ENCODE measurements at places on chromosomes 6 and 20.
A peak's percentile ranks its signal among the peaks of the same experiment; 100 is the strongest.

- peak; percentile 87 for DNase-seq
These were observed 67.8 kb downstream of the MMS22L start for GRCh38 chr6:97215157-97215769.

DNA sequence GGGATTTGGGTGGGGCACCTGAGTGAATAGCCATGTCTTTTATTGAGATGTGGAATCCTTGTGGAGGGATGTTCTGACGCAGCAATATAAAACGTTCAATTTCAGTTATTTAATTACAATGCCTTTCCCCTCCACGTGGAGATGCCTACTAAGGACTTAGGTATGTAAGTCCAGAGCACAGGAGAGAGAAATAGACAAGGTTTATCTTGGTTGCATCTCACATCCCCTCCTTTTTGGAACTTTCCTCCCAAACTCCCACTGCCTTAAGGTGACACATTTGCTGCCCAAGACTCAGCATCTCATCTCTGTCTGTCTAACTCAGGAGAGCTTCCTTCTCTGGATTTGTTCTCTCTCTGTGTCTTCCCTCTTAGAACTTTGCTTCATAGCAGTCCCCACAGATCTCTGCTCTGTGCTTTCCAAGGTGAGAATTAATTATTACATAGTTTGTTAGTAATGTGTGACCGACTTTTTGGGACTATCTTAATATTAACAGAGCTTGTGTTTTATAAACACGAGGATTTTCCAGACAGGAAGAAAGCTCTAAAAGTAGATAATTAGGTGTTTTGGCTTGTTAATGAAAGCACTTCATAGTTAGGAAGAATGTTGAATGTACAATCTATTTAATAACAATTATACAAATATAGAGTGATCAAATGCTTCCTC, 52.6 kb downstream of the COL19A1 start:
- no peak for DNase-seq

GRCh38 chr20:61724376-61724775, 341.3 kb downstream of the TAF4 start:
- no peak for DNase-seq

- DNase-seq: no peak
These were observed 377.1 kb downstream of the ADGRB3 start for GRCh38 chr6:69012211-69012610.

DNA sequence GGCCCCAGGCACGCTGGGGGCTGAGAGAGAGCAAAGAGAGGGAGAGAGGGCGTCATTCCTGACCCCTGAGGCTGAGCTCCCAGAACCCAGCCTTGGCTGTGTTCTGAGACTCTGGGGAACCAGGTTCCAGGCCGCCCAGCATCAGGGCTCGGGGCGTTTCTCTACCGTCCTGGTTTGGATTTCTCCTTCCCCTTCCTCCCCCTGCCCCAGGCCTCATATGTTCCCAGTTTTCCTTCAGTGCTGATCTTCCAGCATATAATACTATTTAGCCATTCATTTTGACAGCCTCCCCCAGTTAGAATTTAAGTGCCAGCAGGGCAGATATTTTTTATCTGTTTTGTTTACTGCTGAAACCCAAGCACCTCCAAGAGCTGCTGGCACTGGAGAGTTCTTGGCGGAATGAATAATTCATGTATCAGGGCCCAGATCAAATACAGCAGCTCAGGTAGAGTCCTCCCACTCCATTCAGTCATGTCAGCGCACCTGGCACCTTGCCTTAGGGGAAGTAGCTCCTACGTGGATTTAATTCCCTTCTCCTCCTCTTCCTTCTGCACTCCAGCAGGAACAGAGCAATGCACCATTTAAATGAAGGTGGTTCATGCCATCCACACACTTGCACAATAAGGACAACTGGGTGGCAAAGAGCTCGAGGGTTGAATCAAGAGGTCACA, 23.4 kb upstream of the FRMD1 start:
- no peak for DNase-seq

DNA sequence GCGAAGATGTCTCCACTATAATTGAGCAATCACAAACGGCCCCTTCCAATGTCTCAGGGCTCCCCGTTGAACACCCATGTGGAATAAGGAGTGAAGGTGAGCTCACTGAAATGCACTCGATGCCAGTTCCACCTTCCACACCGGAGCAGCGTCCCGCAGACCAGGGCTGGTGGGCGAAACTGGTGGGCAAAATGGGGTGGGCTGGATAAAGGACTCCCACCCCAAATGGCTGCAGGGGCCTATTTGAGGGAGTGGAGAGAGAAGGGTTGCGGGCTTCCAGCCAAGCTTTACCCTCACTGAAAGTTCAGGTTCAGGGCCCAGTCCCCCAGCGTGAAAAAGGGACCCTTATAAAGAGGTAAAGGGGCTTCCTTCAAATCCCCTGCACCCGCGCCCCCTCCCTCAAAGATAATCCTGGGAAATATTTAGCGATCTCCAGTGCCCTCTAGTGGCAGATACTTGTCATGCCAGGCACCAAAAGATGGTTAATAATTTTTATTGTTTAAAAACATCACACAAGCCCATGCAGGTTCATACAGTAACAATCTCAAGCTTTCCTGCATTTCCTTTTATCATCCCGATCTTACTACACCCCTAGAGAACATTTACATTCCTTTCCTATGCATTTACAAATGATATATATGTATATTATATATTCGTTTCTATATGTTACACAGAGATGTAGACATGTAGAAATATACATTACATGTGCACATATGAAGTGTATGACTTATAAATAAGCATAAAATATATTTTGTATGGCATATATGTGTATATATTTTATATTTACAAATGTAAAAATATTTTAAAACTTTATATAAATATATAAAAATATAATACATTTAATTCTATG, 58.2 kb upstream of the NKX2-2 start:
- DNase-seq: peak; percentile 57

- DNase-seq: peak; percentile 97
These were observed 3.0 kb downstream of the THBS2 start for GRCh38 chr6:169250660-169251059.

DNA sequence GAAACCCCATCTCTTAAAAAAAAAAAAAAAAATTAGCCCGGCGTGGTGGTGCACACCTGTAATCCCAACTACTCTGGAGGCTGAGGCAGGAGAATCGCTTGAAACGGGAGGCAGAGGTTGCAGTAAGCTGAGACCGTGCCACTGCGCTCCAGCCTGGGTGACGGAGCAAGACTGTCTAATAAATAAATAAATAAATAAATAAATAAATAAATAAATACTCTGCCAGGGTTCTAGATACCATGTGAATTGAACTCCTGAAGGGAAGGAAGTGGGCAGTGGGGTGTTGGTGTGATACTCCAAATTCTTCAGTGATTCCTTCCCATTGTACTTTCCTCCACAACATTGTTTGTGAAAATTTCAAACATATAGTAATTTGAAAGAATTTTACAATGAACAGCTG, 100.5 kb downstream of the PLCB4 start:
- no peak for DNase-seq

Measured in pons (tissue), 1 donor.